ENCODE measurements at places on chromosomes 12 and 14.

GRCh38 chr14:37864861-37865718, 269.7 kb downstream of the TTC6 start:
- DNase-seq: no peak

DNA sequence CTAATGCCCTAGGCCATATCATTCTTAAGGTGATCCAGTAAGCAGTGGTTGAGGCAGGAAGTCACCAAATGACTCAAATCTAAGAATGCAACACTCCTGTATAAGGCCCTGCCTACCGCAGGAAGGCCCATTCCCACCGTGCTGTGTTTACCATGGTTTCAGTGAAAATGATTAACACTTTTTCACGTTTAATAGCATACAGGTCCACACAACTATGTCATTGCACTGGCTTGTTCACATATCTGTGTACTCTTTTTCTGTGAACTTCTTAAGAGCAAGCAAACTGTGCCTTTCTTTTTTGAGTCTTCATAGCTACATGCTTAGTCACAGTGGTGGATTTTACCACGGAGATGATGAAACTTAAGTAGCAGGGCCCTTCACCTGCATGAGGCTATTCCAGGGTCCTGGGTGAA, 214.9 kb downstream of the CNTN1 start:
- no peak for DNase-seq

- peak; percentile 55 for DNase-seq
These were observed 70.7 kb downstream of the RASSF8 start for GRCh38 chr12:26028953-26029735.

- no peak for DNase-seq
These were observed 143.9 kb downstream of the SYNE2 start for GRCh38 chr14:63996625-63997220.

DNA sequence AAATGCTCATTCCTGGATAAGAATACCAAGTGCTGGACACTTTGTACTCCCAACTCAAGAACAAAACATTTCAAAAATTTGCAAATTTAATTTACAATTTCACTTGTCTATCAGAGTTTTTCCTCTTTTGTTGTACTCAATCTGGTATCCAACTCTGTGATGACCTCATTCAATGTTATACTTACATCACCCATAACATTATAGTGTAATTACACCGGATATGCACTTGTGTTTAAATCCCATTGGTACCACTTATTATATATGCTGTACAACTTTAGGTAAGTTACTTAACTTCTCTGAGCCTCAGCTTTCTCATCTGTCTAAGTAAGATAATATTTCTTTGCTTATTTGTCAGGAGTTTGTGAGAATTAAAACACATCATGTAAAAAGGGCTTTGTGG, 76.6 kb upstream of the KCNJ8 start:
- DNase-seq: no peak

GRCh38 chr14:59455411-59455810, 9.8 kb downstream of the GPR135 start:
- no peak for DNase-seq

DNA sequence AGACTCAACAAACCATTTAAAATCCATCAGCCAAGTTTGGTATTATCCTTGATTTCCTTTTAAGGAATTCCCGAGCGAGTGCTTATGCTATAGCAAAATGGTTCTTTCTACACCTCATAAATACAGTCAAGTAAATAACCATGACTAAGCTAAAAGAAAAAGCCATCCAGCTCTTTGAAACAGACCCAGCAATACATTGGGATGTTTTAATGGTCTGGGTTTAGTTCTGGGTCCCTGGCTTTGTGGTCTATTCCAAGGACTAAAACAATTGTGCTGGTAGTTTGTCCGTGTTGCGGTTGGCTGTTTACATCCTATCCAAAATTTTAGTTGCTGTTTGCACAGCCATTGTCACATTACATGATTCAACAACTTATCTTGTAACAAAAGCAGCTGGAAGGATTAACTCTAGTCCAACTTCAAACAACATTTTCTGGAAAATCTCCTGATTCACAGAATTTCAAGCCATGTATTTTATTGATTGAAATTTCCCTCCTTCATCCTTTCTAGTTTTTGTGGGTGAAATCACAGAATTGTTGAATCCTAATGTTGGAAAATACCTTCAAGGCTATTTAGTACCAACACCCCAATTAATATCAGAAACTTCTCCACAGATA, 19.6 kb downstream of the KLRB1 start:
- DNase-seq: no peak

- no peak for DNase-seq
These were observed 38.6 kb downstream of the EID3 start for GRCh38 chr12:104342147-104342546.

- DNase-seq: no peak
These were observed 186.6 kb downstream of the PHLDA1 start for GRCh38 chr12:75844985-75845384.

GRCh38 chr14:95138876-95139275, 18.5 kb downstream of the DICER1 start:
- no peak for DNase-seq

GRCh38 chr12:108004319-108004718, 124.8 kb upstream of the WSCD2 start:
- DNase-seq: no peak

DNA sequence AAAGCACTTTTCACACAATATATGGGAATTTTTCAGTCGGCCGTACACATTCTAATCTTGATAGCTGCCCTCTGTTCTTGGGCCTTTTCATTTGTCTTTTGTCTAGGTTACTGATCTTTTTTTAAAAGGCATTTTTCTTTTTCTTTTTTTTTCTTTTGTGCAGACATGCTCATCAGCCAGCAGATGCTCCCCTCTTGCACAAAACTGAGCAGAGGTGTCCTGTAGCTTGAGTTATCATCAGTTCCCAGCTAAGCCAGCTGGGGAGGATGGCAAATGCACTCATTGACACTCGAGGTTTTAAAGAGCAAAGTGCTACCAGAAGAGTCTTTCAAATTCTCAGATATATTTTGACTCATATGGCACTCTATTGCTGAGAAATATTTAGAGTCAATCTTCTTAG, 913.9 kb upstream of the SEL1L start:
- DNase-seq: no peak

DNA sequence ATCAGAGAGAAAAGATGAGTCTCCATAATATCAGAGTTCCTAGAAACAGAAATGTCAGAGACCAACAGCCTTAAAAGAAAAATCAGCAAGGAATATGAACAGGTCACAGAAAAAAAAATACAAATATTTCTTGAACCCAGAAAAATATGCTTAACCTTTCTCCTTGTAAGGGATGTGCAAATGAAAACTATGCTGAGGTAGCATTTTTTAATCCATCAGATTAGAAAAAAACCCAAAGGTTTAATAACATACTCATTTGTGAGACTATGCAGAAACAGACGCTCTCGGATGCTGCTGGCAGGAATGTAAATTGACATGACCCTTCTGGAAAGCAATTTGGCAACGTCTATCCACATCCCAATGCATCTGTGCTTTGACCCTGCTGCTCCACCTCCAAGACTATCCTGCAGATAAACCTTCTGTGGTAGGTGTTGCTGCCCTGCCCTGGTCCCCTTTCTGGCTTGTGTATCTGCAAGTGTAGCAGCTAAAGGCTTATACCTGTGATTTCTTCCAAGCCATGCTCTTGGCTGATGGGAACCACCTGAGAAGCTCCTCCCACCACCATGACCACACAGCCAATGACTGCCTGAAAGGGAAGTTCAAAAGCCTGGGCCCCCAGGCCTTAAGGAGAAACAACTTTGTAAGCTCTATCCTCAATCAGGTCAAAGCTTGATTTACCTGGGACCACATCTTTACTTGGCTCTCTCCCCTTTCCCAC, 49.4 kb downstream of the LTBP2 start:
- DNase-seq: no peak

- DNase-seq: no peak
These were observed 45.2 kb downstream of the WDHD1 start for GRCh38 chr14:54981698-54982097.

GRCh38 chr12:74889563-74890236, 319.9 kb downstream of the KCNC2 start:
- no peak for DNase-seq

- DNase-seq: no peak
These were observed 3.0 kb upstream of the FNTB start for GRCh38 chr14:64983439-64984310.

DNA sequence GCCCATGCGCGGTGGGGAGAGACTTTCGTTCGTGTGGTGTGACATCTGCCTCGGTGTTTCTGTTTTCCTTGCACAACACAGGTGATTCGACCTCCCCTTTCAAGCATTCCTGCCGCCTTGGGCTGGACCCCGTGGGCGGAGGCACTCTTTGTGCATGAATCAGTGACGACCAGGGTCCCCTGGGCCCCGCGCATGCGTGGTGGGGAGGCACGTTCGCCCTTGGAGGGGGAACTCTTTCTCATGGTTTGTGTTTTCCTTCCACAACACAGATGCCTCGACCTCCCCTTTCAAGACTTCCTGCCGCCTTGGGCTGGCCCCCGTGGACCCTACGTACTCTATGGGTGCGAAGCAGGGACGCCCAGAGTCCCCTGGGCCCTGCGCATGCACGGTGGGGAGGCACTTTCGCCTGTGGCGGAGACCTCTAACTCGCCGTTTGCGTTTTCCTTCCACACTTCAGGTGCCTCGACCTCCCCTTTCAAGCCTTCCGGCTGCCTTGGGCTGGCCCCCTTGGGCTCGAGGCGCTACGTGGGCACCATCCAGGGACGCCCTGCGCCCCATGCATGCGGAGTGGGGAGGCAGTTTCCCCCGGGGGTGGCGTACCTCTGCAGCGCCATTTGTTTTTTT, 340.9 kb downstream of the ALG10 start:
- DNase-seq: no peak

DNA sequence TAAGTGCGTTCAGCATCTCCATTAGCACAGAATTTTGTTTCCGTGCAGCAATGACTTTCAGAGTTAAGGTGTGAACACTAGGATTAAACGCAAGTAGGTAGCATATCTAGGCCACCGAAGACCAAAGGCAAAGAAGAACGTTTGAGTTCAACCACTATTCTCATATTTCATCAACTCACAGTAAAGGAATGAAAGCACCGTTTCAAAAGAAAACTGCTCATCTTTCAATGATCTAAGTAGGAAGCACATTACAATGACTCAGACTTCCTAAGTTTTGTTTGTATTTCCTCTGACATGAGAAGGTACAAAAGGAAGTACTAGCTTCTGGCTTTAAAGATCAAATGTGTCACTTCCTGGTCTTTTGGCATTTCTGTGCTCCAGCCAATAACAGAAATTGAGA, 57.6 kb downstream of the ACADS start:
- DNase-seq: no peak

- DNase-seq: peak; percentile 56
These were observed 30.4 kb downstream of the CCNK start for GRCh38 chr14:99511421-99512109.

DNA sequence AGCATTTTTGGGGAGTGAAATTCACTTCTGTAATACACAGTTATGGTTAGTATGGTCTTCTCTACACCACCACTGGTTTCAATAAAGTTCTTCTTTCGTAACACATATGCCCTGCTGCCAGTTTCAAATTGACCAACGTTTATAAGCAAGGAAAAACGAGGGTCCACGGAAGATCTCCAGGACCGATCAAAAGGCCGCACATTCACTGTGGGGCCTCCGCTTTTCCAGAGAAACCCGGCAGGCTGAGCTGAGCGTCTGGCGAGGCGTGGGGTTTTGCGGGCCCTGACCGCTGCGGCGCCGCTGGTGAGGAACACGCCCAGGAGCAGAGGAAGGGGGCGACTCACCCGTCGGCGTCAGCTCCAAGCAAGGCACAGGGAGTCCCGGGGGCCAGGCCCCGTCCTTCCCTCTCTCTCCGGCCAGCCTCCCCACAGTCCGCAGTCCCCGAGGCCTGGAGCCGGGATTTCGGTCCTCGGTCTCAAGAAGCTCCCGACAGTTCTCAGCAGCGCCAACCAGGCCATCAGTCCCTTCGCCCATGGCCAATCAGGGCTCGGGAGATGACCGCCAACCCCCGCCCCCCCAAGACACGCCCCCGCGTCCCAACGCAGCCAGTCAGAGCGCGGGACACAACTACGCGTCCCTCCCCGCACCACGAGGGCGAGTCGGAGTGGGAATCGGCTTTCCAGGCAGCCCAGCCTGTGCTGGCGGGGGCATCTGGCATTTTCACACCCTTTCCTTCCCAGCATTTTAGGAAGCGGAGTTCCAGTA, at the start of gene MTERF2:
TSS of gene MTERF2 (minus strand) at position 522 of the 765 bp plus-strand sequence. CDS start 8,432 bp downstream, outside the sequence.
- DNase-seq: peak; percentile 98

DNA sequence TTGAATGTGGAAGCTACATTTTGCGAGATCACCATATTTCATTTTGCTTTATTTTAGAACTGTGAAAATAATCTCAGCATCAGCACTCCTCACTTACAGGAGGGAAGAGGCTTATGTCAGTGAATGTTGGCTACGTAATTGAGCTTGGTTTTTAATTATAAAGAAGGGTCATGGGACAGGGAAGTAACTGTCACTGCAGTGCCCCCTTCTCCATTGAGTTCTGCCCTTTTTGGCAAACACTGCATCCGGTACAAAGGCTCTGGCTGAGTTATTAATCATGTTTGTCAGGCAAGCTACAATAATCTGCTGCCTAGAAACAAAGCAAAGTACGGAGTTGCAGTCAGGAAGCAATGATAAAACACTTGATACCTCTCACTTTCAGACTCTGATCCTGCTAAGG, 546.7 kb downstream of the SNAPC1 start:
- DNase-seq: no peak

GRCh38 chr12:129877411-129877810, 26.4 kb downstream of the TMEM132D start:
- DNase-seq: no peak

DNA sequence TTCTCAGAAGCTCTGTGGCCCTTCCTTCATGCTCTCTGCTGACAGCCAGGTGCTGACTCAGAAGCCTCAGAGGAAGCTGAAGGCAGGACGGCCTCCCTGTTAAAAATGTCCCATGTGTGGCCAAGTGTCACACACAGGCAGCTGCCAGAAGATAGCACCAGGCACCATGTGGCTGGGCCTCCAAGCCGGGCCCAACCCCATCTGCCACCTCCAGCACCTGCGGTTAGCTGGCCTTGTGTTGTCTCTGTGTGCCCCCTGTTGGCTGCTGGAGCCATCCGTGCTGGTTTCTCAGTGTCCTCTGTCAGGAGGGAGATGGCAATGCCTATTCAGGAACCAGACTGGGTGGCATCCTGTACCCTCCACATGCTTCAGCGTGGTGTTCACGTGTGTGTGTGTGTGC, 63.2 kb downstream of the TSPAN11 start:
- DNase-seq: no peak

DNA sequence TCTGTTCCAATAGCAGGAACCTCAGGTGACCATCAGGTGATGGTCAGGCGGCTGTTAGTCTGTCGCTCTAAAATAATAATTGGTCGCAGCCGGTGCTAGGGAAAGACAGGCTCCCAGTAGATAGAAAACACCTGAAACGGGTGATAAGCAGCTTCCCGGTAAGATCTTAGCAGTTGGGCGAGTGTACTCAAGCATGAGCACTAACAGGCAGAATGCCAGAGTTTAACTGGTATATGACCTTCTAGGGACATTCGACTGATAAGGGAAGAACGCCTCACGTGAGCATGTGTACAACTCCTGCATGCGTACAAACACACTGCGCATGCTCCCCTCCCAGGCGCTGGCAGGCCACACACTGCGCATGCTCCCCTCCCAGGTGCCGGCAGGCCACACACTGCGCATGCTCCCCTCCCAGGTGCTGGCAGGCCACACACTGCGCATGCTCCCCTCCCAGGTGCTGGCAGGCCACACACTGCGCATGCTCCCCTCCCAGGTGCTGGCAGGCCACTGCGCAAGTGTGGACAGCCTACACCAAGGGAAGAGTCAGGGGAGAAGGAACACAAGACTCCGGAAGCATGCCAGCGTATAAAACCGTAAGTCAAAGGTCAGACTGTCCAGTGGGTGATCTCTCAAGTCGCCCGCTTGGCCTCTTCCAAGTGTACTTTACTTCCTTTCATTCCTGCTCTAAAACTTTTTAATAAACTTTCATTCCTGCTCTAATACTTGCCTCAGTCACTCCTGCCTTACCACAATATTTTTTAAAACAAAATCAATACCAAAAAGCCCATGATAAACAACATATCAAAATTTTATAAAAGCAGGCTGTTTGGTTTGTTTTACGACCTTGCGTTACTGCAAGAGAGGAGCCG, 24.5 kb downstream of the GPRC5D start:
- no peak for DNase-seq
